ENCODE measurements at places on chromosomes 12 and 14.

GRCh38 chr12:110590806-110591326, 7.7 kb upstream of the PPTC7 start:
- DNase-seq: peak; percentile 88

DNA sequence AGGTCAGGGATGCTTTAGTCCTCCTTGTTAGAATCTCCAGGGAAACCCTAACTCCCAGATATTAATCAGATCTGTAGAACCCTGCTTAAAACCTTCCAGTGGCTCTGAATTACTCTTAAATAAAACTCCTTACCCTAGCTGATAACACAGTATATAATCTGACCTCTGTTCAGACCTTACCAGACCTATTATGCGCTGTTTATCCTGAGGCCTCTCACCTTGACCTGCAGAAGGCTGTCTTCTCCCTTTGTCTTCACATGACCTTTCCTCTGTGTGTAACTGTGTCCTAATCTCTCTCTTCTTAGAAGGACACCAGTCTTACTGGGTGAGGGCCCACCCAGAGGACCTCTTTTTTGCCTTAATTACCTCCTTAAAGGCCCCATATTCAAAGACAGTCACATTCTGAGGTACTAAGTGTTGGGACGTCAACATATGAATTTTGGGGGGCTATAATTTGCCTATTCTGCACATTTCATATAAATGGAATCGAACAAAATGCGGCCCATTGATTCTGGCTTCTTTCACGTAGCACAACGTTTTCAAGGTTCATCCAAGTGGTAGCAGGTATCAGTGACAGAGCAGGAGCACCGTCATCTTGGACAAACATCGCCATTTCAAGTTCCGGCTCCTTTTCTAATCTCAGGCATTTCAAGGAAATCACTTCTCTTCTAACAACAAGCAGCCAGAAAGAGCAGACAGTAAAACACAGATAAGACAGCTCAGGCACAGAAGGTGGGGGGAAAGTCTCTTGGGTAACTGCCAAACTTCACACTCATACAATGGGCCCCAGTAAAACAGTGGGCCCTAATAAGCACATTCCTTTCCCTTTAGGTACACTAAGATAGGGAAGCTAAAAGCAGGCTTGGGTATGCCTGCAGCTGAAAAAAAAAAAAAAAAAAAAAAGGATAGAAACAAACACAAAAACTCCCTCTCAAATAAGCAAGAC, 200.2 kb upstream of the NUDT4 start:
- no peak for DNase-seq

- DNase-seq: no peak
Observed at GRCh38 chr14:25122211-25122610, 72.3 kb upstream of the STXBP6 start.

GRCh38 chr12:54486173-54486867, 11.2 kb upstream of the NCKAP1L start:
- peak; percentile 14 for DNase-seq

DNA sequence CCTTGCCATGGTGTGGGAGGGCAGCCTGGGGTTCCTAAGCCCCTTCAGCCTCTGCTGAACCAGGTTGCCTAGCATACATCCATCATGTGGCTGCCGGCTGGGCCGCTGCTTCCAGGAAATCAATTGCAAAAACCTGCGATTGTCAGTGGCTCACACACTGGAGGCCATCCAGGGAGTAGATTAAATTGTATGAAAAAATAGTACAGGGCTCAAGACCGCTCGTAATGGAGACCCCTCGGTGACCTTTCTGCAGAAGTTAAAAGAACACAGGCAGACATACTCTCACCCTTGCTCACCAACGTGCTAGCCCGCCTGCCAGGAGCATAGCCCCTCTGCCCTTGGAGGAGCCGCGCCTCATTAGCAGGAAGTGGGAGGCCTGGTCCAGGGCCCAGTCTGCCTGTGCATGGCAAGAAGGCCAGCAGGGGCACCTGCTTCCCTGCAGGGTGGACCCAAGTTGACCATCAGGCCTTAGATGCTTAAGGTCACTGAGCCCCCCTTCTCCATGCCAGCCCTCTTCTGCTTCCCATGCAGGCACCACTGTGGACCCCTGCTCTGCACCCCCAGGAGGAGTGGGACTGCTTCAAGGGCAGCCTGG, 31.4 kb upstream of the CIPC start:
- no peak for DNase-seq

DNA sequence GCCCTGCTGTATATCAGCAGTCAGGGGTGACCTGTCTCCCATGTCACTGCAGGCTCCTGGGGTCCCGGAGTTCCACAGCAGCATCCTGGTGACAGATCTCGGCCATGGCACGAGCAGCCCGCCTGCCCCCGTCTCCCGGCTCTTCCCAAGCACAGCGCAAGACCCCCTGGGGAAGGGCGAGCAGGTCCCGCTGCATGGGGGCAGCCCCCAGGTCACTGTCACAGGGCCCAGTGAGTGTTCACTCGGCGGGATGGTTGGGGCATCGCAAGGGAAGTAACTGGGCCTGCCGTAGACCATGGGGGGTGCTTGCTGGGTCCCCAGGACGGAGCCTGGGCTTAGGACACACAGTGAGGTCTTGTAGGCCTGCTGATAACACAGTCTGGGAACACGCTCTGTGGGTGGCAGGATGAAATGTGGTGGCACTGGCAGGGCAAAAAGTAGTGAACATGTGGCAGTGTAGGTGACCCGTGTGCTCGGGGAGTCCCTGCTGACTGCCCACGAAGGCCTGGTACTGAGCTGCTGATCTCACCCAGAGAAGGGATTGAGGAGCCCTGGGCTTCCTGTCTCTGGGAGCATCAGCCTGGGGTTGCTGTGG, 38.5 kb downstream of the IL31 start:
- DNase-seq: no peak

GRCh38 chr12:12474471-12474928, 88.2 kb downstream of the DUSP16 start:
- no peak for DNase-seq

GRCh38 chr14:105014032-105014431, 6.9 kb downstream of the CDCA4 start:
- no peak for DNase-seq

DNA sequence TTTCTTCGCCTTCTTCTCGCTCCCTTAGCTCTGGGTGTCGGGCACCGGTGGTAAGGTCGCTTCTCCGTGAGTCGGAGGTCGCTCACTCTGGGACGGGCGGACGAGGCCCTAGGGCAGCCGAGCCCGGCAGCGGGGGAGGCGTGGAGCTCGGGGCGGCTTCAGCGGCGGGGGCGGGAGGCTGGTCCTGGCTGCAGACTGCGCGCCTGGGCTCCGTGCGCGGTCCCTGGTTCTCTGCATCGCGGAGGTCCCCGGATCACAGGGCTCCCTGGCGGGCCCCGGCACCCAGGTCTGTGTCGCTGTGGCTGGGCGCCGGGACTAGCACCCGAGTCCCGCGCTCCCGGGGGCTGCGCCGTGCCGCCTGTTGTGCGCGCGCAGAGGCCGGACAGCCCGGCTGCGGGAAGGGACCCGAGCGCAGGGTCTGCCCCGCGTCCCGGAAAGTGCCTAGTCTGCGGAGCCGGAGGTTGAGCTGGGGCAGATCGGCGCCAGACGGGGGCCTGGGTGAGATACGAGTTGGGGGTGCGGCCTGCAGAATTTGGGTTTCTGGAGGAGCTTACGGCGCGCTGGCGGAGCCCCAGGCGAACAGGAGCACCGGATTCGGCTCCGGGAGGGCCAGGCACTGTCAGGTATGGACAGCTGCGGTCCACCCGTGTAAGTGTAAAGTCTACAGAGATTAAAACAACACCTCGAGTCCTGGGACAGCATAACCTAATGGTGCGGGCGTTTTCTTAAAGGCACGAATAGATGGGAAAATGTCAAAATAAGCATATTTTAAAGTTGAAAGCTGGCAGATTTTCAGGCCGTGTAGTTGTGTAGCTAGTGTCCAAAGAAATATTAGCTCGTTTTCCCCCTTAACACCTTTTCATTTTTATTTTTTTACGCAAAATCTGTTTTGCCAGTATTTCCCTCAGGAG, 713 bp downstream of the FRMD6 start:
- no peak for DNase-seq

DNA sequence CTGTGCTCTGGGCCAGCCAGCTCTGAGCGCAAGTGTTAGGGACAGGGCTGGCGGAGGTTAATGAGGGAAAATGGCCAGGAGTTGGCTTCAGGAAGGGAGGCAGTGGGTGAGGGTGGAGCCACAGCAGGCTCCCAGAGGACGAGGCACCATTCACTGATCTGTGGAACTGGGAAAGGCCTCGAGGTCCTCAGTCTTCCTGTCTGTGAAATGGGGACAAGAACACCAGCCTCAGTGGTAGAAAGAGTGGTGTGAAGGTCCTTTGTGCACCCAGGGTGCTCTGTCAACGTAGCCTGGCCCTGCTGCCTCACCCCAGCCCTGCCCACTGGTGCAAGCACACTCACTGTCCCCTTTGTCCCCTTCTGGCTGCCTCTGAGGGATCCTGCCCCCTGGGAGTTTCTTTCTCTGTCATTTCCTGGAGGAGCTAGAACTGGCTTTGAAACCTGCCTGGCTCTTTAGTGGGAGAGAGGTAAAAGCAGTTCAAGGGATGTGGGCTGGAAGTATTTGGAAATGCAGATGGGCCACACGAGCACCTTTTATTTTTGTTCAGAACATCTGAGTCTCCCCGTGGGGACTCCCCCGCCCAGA, 25.0 kb downstream of the SYNDIG1L start:
- DNase-seq: no peak

DNA sequence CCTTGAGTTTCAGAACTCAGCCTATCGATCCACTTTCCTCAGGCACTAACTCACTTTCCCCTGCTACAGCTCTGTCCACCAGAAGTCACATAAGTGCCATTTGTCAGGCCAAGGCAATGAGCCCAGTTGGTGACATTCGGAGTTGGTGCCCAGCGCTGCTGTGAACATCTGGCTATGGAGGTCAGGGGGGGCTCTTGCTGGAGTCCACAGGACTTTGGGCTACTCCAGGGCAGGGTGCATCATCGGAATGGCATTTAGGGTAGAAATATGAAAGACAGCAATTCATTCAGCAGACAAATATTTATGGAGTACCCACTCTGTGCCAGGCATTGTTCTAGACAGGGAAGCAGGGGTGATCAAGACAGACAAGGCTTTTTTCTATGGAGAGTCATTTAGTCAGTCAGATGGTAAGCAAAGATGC, 1.5 kb upstream of the PPP1CC start:
- DNase-seq: no peak

- no peak for DNase-seq
Observed at GRCh38 chr12:44158746-44159145, 322.9 kb downstream of the TMEM117 start.

GRCh38 chr12:96255077-96255476, 60.9 kb downstream of the ELK3 start:
- no peak for DNase-seq

DNA sequence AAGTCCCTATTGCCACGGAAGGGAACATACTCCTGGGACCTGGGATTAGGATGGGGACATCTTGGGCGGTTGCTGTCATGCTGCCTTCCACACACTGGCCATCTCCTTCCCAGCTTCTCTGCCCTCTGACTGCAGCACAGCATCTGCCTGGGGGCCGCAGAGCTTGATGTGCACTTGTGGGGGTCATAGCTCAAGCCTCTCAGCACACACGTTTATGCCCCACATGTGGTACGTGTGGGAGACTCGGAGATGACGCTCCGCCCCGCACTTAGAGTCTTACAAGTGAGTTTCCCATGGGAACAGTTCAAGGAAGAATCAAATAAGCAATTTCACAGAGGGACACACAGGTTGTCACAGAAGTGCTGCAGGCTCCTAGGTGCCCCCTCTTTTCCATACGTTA, 8.6 kb downstream of the ACADS start:
- no peak for DNase-seq

DNA sequence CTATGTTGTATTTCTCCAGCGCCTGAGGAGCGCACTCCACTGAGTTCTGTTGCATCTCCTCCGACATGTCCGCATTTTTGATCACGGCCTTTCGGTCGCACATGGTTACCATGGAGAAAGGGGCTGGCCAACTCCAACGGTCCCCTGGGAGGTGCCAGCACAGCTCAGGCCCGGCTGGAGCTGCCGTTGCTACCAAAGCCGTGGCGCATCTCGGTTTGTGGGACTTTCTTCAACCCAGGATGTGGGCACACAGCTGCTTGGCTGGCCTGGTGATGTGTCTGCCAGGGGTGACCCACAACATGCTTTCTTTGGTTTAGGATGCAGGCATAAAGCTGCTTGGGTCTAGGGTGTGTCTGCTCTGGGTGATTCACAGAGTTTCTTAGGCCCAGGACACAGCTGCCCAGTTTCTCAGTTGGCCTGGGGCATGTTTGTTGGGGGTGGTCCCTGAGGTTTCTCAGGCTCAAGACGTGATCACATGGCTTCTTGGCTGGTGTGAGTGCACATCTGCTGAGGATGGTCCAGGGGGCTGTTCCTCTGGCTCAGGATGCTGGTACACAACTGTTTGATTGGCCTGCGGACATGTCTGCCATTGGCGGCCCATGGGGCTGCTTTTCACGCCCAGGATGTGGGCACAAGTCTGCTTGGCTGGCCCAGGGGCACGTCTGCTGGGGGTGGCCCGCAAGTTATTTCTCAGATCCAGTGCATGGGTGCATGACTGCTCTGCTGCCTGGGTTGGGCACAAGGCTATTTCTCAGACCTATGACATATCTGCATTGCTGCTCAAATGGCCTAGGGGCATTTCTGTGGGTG, 25.9 kb upstream of the GTF2A1 start:
- DNase-seq: no peak

Data from GM12865 (cell line).